ENCODE measurements at places on chromosomes 3 and 15.

- no peak for DNase-seq
Measured at GRCh38 chr3:186691676-186692075, 25.5 kb upstream of the KNG1 start.

GRCh38 chr3:159126261-159127020, 324.6 kb downstream of the MFSD1 start:
- no peak for DNase-seq

DNA sequence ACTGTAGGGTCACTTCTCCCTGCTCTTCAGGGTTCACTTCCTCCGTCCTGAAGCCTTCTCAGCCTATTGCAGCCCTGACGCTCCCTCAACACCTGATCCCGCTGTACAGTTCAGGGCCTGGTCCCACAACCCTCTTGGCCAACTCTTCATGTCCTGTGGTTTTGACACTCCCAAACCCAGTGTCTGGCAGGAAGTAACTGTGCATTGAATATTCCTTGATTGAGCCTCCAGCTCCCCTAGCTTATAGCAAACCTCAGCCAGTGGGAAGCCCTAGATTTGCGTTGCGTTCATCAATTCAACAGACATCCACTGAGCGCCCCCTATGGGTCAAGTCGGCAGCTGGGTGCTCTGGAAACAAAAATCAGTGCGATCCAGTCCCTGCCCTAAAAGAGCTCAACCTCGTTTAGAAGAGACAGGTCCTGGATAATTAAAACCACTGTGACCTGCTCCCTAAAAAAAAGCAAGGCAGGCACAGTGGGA, 13.5 kb downstream of the UBAP1L start:
- DNase-seq: no peak

GRCh38 chr3:28399206-28399605, 50.6 kb upstream of the AZI2 start:
- DNase-seq: no peak

- no peak for DNase-seq
Measured at GRCh38 chr3:7953449-7954014, 548.1 kb upstream of the LMCD1 start.

- no peak for DNase-seq
Measured at GRCh38 chr15:52206446-52206845, 15.3 kb upstream of the GNB5 start.

- DNase-seq: no peak
Measured at GRCh38 chr3:170500995-170501394, 82.3 kb downstream of the CLDN11 start.

GRCh38 chr3:97992547-97993173, 20.4 kb upstream of the RIOX2 start:
- DNase-seq: no peak

DNA sequence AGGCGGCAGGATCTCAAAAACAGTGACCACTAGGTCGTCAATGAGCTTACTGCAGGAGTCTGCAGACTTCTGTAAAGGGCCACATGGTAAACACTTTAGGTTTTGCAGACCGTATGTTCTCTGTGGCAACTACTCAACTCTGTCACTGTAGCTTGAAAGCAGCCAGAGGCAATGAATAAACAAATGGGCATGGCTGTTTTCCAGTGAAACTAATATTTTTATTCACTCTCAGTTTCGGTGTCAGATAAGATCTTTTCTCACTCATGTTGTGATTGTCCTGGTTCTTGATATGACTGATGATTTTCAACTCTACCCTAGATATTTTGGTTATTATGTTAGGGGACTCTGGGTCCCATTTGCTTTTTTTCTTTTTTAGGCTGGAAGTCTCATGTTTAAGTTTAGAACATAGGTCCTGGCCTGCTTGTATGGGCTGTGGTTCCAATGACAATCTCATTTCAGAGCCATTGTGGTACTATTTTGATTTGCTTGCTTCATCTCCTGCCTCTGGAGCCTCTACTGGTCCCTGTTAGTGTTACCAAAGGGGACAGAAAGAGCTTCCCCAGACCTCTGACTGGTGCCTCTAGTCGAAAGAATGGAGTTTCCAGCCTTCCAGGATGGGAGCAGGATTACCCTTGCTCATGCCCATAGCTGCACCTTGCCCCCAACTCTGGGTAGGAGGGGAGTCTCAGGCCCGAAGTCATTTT, 222.0 kb downstream of the STT3B start:
- no peak for DNase-seq

DNA sequence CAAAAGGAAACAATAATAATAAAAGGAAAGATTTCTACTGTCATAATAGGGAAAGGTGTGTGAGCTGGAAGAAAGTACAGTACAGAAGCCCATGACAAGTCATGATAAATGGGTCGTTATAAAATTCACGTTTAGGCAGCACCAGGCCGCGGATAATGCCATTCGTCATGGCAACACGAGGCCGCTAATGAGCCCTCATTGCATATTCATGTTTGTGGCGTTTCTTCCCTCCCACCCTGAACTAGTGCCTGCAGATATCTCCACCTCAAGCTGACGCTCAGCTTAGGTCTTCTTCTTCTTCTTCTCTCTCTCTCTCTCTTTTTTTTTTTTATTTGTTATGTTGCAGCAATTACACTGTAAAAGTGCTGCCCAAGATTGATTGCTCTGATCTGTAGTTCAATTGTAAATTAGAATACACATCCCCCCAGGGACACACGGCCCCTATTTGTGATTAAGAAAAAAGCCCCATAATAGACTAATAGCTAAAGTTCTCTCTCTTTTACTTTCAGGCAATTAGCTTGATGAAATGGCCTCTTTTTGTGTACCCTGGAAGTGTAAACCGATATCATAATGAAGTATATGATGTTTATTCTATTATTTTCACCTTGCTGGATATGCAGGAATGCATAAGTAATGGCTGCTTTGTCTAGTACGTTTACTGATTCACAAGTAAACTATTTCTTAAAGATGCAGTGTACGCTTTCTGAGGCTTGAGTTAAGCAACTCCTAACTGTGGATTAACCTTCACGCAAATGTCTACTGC, 61.9 kb upstream of the NR2F2 start:
- no peak for DNase-seq

- no peak for DNase-seq
Measured at GRCh38 chr3:87225659-87226058, 1.4 kb upstream of the CHMP2B start.

GRCh38 chr3:147113293-147114044, 292.9 kb downstream of the ZIC4 start:
- DNase-seq: no peak

- no peak for DNase-seq
Measured at GRCh38 chr15:31367730-31368344, 41.2 kb downstream of the KLF13 start.

DNA sequence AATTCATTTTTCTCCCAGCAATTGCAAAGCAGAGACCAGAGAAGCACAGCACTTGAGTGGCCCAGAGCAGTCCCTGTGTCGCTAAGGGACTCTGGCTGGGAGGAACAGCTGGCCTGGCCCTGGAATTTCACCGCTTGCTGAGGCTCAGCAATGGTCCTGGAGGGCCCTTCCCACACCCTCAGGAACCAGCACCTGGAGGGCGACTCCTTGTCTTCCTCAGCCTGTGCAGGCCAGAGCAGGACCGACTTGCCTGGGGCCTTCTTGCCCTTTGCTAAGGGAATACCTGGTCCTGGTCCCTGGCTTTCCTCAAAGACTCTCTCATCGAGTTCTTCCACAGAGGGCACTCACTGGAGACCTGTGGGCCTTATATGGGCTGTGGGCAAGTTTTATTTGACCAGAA, 294.6 kb downstream of the RPLP1 start:
- DNase-seq: no peak

GRCh38 chr3:34102288-34102687, 303.9 kb downstream of the PDCD6IP start:
- no peak for DNase-seq

DNA sequence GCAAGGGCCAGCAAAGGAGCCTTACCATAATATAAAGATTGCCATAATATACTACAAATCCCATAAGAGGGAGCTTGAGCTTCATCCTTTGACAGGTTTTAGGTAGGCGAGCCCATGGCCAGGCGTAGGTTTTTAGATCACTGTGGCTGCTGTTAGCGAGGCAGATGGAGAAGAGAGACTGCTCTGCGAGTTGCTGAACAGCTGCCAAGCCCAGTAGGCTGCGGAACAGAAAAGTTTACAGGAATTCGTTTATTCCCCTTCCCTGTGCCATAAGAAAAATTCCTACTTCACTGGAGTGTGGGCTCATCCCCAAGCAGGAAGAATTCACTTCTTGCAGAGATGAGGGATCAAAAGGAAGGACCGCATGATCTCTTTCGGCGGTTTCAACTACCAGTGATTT, 30.5 kb downstream of the TMED3 start:
- no peak for DNase-seq

GRCh38 chr3:17542591-17542990, 199.8 kb downstream of the TBC1D5 start:
- DNase-seq: no peak

DNA sequence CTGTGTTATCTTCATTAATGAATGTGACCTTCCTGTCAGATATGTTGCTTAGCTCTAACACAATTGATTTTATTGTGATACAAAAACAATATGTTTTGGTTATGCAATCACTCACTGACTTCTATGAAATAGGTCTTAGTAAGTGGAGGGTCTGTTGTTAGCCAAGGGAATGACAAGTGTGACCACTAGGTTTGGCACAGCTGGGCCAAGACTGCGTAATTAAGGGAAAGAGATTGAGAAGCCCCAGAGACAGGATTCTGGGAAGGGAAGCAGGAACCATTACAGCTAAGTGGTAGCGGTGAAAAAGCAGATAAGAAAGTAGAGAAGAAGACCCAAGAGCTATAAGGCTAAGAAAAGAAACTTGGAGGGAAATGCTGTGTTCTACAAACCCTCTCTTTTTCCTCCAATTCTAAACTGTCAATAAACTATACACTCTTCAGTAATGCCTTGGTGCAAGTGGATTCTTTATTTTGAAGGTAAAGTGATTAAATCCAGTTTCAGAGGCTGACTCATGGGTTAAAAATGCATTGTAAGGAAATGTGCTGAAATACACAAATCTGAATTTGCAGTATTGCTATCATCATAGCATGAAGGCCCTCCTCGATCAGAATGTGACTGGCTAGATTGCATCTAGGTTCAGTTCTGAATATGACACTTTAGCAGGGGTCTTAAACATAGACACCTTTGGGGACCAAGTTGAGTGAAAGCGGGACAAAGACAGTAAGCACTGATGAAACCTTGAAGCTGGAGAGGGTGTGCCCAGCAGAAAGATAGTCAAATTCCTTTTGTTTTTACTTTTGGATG, 26.1 kb downstream of the KCNMB2 start:
- no peak for DNase-seq

- DNase-seq: no peak
Measured at GRCh38 chr15:25703726-25704125, 159.4 kb downstream of the ATP10A start.

DNA sequence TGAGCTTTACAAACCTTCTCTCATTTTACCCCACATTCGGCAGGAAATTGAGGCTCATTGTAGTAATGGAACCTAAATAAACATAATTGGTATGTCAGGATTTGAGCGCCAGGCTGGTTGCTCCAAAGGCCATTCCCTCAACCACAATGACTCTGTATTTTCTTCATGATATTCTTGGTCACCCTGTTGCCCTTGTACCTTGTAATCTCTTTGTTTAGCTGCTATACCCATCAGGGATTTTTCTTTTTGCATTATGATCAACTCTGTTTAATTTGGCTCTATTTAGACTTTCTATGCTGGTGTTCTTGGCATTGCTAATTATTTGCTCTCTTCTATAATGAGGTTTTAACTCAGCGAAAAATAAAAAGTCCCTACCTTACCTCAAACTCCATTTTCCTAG, 29.8 kb downstream of the DUOX2 start:
- no peak for DNase-seq

DNA sequence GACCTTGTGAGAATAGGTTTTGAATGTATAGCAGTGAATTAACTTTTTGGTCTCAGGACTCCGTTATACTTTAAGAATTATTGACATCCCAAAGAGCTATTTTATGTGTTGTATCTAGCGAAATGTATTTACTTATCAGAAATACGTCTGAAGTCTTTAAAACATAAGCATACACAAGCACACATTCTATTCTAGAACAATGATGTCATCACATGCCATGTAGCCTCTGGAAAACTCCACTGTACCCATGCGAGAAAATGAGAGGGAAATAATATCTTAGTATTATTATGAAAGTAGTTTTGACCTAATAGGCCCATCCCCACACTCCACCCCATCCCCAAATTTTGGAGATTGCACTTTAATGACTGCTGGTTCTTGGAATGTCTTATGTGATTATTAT, 1.5 kb downstream of the POLR2M start:
- no peak for DNase-seq

DNA sequence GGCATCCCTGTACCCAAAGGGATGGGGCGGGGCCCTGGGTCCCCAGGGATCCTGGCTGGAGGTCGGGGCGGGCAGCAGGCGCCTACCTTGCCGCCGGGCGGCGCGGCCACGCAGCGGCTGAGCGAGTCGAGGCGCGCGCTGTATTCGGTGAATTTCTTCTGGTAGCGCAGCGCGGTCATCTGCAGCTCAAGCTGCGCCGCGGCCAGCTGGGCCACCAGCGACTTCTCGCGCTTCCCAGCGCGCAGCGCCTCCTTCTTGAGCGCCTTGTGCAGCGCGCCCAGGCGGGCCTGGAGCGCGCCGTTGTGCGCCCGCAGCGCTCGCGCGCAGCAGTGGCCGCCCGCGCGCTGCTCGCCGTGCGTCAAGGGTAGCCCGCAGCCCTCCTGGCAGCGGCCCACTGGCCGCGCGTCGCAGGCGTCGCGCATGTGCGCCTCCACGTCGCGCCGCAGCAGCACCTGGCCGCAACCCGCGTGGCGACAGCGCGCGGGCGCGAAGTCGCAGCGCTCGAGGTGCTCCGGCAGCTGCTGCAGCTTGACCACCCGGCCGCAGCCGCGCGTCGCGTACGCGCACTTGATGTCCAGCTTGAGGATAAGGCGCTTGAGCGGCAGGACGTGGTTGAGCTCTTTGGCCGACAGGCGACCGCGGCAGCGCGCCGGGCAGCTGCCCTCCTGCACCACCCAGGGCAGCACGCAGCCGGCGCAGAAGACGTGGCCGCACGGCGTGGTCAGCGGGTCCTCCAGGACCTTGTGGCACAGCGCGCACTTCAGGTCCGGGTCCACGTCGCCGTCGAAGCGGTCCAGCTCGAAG, 522 bp downstream of the PDZRN3 start:
- no peak for DNase-seq

DNA sequence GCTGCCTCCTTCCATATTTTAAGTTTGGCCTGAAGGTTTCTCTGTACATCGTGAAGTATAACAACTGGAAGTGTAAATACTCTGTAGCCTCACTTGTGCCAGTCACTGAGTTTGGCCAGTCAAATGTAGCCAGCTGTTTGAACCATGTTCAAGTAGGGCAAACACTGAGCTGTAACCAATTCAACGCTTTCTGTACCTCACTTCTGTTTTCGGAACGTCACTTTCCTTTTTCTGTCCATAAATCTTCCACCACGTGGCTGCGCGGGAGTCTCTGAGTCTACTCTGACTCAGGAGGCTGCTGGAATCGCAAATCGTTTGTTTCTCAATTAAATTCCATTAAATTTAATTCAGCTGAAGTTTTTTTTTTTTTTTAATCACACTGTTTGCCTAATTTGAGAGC, 88.8 kb upstream of the RARB start:
- DNase-seq: no peak

All from SIG-M5 (cell line).